ENCODE measurements at places on chromosomes 7 and 10.

DNA sequence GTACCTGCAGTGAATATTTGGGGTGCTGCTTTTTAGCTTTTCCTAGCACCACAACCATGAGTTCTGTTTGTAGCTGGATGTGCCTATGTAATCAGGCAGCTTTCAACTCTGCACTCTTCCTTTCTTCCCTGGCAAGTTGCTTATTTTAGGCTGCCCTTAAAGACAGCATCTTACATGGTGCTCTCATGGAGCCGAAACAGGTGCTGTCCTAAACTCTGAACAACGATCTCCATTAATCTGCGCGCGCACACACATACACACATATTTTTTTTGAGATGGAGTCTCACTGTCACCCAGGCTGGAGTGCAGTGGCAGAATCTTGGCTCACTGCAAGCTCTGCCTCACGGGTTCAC lies 9.1 kb downstream of the RPS24 start:
- DNase-seq, result no peak

- no peak for DNase-seq
Observed at GRCh38 chr7:103922407-103922806, 67.1 kb downstream of the RELN start.

DNA sequence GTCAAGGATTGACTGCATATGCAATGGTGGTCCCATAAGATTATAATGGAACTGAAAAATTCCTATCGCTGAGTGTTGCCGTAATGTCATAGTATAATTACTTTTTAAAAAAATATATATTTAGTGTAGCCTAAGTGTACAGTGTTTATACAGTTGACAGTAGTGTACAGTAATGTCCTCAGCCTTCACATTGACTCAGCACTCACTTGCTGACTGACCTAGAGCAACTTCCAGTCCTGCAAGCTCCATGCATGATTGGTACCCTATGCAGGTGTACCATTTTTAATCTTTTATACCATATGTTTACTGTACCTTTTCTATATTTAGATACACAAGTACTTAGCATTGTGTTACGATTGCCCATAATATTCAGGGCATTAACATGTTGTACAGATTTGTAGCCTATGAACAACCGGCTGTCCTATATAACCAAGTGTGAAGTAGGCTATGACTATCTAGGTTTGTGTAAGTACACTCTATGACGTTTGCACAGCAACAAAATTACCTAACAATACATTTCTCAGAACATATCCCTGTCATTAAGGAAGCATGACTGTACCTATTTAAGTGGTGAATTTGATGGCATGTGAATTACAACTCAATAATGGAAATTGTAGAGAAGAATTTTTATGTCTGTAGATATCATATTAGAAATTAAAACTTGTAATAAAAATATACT lies 40.9 kb downstream of the CCNY start:
- DNase-seq, result no peak

GRCh38 chr7:30178748-30179436 lies 44.1 kb downstream of the MTURN start:
- no peak for DNase-seq

DNA sequence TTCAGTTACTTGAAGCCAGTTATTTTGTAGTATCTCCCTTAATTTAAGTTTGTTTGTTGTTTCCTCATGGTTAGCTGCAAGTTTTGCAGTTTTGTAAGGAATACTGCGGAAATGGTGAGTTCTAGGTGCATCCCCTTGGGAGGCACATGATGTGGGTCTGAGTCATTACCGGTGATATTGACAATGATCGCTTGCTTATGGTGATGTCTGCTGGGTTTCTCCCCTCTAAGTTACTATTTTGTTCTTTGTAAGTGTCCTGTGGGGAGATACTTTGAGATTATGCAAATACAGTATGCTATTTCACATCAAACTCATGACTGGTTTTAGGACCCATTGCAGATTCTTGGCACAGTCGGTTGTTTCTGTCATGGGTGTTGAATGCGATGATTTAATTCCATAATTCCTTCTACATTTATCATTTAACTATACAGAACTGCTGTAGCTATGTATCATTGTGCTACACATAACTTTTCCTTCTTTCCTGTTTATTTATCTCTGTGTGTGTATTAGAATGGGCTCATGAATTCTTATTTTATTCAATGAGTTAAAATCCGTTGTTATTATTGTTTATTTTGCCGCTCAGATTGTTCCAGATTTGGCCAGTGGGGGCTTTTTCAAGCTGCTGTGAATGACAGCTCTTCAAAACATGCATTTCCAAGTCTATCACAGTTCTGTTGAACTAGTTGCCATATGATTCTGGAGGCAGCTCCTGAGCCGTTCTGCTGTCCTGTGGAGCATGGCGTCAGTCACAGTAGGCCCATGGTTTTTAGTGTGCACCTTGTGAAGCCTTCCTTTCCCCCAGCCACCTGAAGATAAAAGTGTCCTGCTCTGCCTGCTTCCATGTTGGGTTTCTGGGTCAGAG lies 18.4 kb downstream of the TSPAN14 start:
- DNase-seq, result no peak

DNA sequence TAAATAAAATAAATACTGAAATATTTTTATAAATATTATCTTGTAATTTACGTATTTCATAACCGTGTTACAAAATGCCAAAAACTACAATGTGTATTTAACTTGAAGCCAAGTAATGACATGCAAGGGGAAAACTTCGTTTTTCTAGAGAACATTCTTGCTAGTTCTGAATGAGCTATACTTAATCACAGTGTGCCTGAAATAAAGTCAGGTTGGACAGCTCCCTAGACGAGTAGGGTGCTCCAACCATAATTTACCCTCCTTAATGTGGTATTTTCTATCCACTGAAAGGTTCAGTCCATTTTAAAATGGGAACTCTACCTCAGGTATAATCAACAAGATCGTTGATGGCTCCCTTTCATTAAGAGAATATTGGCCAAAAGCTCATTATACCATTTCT lies 194.5 kb upstream of the AHR start:
- no peak for DNase-seq

DNA sequence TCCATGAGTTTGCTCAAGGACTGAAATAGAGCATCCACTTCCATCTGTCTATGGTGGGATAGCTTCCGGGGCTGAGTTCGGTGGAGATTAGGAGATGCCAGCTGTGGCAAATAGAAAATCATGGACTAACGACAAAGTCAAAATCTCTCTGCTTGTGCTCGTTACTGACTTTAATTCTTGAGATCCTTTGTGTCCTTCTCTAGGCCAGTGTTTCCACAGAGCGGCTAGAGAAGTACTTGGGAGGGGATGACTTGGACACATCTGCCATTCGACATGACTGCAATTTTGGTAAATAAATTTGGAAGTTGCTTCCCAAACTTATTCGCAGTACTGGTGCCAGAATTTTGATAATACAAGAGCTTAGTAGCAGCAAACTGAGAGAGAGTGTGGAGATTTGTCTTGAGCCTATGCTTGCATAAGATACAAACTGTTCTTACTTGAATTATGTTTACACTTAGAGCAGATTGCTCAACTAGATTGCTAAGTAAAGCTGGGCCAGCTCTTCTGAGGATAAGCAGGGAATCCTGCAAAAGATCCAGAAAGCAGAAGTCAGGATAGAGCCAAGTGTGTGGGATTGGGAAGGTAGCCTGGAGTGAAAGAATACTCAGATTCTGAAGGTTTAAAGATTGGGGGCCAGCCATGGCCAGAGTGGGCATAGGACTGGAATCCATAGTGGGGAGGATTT lies 27.6 kb downstream of the ABCC2 start:
- no peak for DNase-seq

DNA sequence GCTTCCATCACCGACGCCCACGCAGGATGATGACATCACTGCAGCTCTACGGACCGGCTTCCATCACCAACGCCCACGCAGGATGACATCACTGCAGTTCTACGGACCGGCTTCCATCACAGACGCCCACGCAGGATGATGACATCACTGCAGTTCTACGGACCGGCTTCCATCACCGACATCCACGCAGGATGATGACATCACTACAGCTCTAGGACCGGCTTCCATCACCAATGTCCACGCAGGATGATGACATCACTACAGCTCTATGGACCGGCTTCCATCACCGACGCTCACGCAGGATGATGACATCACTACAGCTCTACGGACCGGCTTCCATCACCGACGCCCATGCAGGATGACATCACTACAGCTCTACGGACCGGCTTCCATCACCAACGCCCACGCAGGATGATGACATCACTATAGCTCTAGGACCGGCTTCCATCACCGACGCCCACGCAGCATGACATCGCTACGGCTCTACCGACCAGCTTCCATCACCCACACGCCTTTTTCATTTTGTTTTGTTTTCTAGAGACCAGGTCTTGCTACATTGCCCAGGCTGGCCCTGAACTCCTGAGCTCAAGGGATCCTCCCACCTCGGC lies 29.5 kb downstream of the GPER1 start:
- no peak for DNase-seq

- DNase-seq, result no peak
Observed at GRCh38 chr7:35680403-35681013, 14.4 kb downstream of the HERPUD2 start.

GRCh38 chr10:78981970-78982281 lies 86.8 kb upstream of the ZMIZ1 start:
- DNase-seq, result no peak

- no peak for DNase-seq
Observed at GRCh38 chr10:114491419-114491818, 87.1 kb upstream of the AFAP1L2 start.

- DNase-seq, result no peak
Observed at GRCh38 chr10:94997741-94998174, 59.3 kb downstream of the CYP2C9 start.

GRCh38 chr10:84743483-84743882 lies 415.1 kb downstream of the CCSER2 start:
- no peak for DNase-seq

DNA sequence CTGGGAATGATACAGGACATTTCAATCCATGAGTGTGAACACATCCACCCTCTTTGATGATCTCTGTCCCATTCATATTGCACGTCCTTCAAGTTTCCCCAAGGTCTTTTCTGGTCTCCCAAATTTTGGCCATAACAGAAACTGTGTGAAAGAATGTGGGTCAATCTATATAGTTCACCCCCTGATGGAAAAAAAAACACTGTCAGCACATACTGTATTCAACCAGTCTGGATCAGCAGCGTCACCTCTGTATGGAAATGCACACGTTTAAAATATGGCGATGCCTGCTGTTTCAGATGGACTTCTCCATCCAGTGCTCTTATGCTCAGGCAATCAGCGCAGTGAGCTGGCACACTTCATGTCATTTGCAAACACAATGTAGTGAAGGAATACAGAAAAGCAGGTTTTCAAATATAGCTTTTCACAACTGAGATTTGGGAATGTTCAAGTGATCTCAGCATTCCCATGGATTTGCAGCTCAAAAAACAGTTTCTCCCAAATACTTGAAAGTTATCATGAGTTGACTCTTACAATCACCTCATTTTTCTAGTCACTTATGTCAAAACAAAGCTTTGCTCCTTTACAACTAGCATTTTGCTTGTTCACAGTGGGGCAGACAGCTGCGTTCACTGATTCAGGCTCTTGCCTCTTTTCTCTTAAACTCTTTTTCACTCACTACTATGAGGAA lies 61.1 kb downstream of the FAM13C start:
- no peak for DNase-seq

DNA sequence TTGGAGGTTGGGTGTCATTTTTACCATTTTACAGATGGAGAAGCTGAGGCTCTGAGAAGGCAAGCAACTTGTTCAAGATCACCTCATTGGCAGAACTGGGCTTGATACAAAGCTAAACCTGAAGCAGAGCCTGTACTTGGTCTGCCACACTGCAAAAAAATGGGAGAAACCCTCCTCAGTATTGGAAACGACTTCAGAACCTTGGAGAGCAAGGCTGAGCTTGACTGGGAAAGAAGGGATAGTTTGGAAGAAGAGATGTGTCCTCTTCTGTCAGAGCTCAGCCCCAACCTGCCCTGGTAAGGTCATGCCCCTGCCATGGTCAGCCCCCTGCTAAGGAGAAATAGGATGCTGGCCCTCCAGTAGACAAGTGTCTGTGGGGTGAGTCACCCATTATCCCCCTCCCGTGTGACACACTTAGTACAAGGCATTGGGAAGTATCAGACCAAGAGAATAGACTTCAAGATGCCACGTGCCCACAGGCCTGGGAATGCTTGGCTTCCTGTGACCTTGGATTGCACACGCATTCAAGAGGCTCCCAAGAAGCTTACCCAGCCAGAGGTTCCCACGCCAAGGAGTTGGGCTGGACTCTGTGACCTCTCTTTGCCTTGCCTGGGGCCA lies 56.2 kb upstream of the SMNDC1 start:
- DNase-seq, result no peak

Measured in NCI-H1417 treated with DMSO at 0.1 percent for 48 hours (cell line).